ENCODE measurements at places on chromosomes 3 and 15.
A peak's percentile ranks its signal among the peaks of the same experiment; 100 is the strongest.

GRCh38 chr3:29775340-29775739, 494.5 kb downstream of the RBMS3 start:
- no peak for DNase-seq

DNA sequence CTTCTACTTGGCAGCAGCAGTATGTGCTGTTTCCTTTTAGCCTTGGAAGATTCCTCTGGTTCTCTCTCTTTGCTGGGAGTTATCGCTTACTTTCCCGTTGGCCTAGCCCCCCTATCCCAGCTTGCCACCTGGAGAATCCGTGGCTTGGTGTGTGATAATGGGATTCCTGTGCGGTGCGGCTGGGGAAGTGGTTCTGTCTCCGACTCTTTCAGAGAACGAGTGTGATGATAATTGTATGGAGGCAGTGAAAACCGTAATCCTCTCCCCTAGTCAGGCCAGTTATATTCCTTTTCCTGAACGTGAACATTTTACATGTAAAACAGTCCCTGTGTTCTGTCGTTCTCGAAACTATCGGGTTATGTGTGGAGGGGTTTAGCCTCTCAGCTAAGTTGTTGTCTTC, 300.1 kb upstream of the C2CD4B start:
- DNase-seq: no peak

GRCh38 chr3:185820973-185821758, 3.7 kb downstream of the IGF2BP2 start:
- no peak for DNase-seq

- no peak for DNase-seq
Observed at GRCh38 chr15:41669701-41670100, 9.5 kb downstream of the MGA start.

DNA sequence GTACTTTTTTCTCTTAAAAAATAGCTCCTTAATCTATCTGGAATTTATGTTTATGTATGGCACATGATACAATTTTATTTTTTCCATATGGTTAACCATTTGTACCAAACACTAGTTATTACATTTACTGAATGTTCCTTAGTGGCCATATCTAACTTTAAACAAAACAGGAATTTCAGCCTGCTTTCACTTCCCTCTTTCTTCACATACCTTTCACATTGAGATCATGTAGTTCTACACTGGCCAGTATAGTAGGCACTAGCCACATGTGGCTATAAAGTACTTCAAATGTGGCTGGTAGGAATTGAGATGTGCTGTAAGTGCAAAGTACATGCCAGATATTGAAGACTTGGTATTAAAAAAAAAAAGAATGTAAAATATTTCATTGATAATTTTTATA, 4.7 kb upstream of the RYK start:
- DNase-seq: no peak

- no peak for DNase-seq
Observed at GRCh38 chr3:189588475-189589178, 42.6 kb upstream of the TP63 start.

- DNase-seq: no peak
Observed at GRCh38 chr3:69162308-69162980, 40.0 kb upstream of the LMOD3 start.

DNA sequence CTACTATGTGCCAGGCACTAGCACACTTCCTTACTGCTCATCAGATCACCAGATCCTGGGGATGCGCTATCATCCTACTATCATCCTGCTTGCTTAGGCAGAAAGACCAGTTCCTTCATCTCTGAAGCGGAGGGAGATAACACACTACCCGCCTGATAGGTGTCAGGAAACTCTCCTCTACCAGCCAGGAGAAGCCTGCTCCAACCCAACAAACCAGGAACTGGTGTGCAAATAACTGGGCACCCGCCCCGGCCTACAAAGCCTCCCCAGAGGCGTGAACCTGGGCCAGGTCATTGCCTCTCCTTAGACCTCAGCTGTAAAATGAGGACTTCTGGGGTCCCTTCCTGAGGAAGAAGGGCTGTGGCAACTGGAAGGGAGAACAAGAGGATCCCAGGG, 61.5 kb downstream of the HOMER2 start:
- DNase-seq: no peak

GRCh38 chr3:188782613-188783124, 389.1 kb upstream of the TPRG1 start:
- DNase-seq: no peak

GRCh38 chr3:69116162-69116561, 6.2 kb downstream of the LMOD3 start:
- DNase-seq: no peak

DNA sequence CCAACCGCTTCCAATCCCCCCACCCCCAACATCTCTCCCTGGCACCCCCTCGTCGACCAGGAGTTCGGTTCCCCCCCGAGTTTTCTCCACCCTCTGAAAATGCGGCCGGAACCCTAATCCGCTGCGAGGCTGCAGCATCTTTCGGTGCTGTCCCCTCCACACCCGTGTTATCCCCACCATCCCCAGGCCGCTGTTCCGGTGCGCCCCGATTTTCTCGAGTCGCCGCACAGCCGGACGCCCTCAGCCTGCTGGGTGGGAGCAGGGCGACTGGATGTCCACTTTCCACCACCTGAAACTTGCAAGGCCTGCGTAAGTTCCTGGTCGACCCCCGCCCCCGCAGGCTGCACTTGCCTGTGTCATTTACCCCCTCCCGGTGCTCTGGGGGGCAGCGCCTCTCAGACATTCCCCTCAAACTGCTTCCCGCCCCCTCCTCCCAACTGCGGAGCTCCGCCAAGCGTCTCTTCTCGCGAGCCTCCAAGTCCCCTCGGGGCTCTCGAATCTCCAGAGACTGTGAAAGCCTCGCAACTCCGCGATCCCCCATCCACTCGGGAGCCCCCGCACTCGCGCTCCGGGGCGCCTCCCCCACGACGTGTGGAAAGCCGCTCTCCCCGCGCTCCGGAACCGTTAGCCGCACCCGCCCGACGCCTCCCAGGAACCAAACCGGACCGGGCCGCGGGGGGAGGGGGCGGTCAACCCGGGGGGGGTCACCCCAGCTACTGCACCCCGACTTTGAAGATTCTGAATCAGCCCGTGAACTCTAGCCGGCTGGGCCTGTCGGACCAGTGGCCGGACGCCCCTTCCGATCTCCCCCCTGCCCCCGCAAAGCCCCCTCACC, 566 bp downstream of the ETV5 start:
- DNase-seq: peak; percentile 14

GRCh38 chr3:168250415-168250861, 154.7 kb upstream of the GOLIM4 start:
- DNase-seq: no peak

DNA sequence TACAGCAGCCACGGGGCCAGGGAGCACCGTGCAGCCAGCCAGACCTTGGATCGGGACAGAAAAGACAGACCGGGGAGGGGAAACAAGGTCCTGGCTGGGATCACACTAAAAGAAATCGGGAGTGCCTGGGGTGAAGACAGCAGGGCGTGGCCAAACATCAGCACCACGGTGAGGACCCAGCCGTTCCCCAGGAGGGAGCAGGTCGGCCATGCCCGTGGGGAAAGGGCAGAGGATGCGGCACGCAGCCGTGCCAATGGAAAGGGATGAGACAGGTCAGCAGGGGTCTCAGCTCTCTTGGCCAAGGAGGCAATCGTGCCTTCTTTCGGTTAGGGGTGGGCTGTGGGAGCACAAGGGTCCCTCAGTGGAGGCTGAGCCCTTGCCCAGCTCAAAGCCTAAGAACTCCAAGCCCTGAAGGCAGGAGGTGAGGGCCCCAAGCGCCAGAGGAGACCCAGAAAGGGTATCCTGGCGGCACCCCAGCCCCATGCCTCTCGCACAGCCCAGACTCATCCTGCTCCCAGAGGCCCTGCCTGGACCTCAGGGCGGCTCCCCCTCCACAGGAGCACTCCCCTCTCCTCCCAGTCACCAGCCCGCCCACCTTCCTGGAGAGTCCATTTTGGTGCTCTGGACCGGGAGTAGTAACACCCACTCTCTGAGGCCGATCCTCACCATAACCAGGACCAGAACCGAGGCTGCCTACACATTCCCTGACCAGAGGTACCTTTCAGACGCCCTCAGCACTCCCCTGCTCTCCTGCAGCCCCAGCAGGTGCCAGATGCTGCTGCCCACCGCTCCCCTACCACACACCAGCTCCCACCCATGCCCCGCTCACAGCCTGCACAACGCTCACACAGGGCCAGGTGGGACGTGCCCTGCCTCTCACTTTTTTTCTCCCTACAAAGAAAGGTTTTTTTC, 23.2 kb upstream of the OCA2 start:
- no peak for DNase-seq

DNA sequence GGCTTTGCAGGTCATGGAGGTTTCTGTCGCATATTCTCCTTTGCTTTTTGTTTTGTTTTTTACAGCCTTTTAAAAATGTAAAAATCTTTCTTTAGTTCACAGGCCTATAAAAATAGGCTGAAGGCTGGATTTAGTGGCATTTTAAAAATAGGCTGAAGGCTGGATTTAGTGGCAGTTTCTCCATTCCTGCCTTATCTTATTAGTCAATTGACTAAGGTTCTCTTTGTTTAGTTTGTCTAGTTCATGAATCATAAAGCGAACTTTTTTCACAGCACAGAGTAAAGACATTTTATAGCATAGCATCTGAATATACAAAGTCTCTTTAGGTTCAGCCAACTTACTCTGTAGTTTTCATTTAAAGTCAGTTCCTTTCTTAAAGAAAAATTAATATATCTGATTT, 31.4 kb downstream of the AP4E1 start:
- DNase-seq: no peak

- no peak for DNase-seq
Observed at GRCh38 chr15:95742836-95743235, 587.7 kb upstream of the NR2F2 start.

DNA sequence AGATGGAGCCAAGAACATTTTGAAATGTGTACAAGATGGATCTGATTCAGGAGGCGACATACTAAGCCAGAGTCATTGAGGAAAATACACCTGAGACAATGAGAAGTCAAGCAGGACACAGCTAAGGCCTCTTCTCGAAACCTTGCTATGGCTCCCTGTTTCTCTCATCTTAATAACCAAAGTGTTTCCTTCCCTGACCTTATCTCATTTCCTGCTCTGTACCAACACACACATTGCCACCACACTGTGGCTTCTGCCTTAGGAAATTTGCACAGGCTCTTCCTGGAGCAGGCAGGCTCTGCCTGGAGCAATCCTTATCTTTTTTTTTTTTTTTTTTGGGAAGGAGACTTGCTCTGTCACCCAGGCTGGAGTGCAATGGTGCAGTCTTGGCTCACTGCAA, 36.6 kb downstream of the OXSM start:
- no peak for DNase-seq

DNA sequence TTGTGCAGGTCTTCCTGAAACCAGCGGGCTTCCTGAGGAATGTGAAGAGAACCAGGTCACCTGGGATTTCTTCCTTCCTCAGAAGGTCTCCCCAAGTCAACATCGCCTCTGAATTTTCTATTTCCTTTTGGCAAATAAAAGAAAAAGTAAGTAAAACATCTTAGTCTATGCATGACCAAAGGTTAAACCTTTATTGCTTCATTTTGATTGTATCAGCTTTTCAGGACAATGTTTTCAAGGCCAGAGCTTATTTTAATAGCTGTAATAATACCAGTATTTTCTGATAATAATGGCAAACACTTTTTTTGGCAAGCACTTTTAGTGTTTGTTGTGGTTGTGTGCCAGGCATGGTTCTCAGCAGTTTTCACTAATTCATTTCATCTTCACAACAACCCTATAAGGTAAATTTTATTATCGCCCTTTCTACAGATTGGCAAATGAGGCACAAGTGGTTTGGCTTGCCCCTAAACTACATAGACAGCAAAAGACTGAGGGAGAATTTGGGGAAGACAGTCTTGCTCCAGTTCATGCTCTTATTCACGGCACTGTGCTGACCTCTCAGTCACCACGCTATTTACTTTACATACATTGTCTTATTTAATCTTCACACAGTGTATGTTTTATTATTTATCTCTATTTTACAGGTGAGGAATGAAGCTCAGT, 110.4 kb downstream of the RPL22L1 start:
- no peak for DNase-seq

DNA sequence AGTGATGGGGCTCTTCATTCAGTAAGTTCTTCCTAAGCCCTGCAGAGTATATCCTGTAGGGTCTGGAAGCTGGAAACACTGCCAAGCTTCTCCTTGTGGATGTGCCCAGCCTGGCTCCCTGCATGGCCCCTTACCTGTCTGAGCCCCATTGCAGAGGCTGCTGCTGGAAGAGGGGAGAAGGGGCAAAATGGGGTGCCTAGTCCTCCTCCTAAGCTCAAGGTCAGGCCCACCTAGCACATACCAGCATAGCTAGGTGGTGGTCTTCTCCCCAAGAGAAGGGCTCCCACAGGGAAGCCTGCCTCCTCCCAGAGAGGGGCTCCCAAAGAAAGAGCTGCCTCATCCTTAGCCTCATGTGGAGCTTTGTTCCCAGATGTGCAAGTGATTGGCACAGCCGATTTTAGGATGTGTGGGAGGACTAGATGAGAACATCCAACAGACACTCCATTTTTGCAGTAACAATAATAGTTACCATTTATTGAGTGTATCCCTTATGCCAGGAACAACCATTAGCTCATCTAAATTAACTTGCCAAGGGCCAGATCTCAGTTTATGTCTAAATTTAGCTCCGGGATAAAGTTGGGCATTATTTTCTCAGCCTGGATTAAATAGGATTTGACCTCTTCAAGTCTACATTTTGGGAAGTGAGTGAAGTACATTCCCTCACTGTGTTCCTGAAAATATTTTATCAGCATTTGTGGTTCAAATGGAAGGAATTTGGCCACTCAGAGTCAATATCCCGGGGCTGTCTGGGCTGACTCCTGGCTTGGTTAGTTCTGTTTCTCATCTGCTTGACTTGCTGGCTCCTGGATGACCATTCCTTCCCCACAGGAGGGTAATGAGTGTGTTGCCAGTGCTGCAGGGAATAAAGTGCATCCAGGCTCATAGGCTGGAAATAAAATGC, 291.1 kb upstream of the ROPN1 start:
- no peak for DNase-seq

- peak; percentile 34 for DNase-seq
Observed at GRCh38 chr15:89400116-89400781, 65.6 kb upstream of the POLG start.

- DNase-seq: no peak
Observed at GRCh38 chr3:103048068-103048722, 613.4 kb downstream of the ZPLD1 start.

GRCh38 chr3:57530071-57530608, 14.0 kb downstream of the DNAH12 start:
- no peak for DNase-seq

DNA sequence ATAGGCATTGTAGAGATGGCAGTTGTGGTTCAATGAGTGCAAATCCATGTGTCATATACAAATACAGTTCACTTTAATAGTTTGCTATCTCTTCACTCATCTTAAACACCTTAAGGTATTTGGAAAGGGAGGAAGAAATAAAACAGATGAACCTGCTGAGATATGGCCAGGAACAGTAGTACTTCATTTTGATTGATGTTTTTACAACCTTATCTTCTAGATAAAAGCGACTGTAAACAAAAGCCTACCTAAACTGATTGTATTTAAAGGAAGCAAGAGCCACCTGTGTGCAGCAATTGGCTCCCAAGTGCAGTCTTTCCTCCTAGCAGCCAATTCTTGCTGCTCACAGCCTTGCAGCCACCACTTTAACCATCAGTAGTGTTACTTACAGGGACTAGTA, 217.7 kb downstream of the CDIN1 start:
- DNase-seq: no peak

DNA sequence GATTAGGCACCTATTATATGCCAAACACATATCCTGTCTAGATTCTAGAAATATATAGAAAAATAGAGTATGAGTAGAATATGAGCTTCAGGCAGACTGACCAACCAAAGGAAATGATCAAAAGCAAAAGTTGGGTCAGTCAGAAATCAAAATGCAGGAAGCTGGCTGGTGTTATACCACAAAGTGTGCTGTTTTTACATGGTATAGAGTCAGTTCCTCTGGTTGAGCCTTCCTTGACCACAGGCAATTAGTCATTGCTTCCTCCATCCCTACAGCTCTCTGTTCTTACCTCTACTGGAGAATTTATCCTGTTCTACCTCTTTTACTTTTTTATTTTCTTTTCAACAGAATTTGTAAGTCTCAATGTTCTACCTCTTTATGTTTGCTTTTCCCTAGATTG, 149.8 kb downstream of the TMCO5A start:
- DNase-seq: no peak
